ENCODE measurements at places on chromosomes 16 and 17.
A peak's percentile ranks its signal among the peaks of the same experiment; 100 is the strongest.

- no peak for DNase-seq
Measured at GRCh38 chr16:27189335-27189972, 13.9 kb upstream of the KDM8 start.

DNA sequence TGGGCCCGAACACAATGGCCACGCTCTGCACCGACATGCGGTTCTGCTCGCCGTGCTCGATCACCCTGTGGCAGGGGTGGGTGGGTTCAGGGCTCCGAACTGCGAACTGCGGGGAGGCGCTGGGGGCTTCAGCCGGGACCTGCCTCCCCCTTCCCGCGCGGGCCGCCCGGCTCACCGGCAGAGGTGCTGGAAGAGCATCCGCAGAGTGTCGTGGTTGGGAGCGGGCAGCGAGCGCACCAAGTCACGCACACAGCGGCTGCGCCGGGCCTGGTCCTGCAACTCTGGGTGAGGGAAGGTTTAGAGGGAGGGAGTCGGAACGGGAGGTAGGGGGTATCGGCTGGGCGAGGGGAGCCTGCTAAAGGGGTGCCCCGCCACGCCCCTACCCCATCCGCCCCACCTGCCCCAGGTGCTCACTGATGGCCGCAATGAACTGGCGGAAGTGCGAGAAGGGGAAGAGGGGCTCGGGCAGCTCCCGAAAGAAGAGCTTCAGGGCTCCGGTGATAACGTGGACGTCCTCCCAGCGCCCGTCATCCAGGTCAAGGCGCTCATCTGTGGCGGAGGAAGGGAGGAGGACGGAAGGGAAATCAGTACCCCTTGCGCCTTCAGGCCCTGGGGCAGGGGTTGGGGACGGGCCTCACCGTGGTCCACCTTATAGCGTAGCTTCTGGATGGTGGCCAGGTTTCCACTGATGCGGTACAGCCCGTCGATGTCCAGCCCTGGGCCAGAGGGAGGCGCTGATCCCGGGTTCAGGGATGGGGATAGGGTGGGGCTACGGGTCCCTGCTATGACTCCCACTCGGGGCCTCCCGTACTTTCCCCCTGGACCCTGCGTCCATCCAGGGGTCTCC, 36.9 kb downstream of the ARHGAP27 start:
- DNase-seq = no peak

GRCh38 chr17:45752246-45752645, 31.9 kb upstream of the CRHR1 start:
- DNase-seq = no peak

- DNase-seq = no peak
Measured at GRCh38 chr16:28597692-28598261, 927 bp upstream of the SULT1A2 start.

- no peak for DNase-seq
Measured at GRCh38 chr16:46839986-46840443, 9.0 kb upstream of the C16orf87 start.

GRCh38 chr17:18851201-18851600, 6.7 kb upstream of the PRPSAP2 start:
- DNase-seq = no peak

DNA sequence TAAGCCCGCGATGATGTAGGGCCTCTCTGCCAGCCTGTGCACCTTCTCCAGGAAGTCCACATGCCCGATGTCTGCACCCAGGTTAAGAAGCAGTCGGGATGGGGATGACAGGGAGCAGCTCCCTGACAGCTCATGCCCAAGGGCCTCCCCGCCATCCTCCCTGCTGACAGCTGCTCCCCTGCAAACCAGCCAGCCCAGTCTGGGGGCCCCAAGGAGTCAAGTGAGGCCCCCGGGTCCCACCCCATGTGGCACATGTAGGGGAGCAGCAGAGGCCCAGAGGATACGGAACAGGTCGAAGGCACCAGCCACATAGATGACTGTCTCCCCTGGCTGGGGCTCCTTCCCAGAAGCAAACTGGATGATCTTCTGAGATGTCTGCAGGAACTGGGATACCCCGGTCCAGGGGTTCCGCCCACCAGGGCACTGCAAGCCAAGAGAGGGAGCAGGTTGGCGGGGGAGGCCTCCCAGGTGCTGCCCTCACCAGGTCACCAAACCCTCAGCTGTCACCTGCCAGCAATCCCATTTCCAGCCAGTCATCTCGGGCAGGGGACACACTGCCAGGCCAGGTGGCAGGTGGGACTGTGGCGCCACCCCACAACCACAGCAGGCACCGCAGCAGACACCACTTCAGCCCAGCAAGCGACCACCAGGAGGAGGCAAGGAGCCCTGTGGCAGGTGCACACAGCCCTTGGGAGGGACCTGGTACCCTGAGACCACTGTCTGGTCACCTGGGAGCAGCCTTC, 4.6 kb downstream of the PCYT2 start:
- no peak for DNase-seq

DNA sequence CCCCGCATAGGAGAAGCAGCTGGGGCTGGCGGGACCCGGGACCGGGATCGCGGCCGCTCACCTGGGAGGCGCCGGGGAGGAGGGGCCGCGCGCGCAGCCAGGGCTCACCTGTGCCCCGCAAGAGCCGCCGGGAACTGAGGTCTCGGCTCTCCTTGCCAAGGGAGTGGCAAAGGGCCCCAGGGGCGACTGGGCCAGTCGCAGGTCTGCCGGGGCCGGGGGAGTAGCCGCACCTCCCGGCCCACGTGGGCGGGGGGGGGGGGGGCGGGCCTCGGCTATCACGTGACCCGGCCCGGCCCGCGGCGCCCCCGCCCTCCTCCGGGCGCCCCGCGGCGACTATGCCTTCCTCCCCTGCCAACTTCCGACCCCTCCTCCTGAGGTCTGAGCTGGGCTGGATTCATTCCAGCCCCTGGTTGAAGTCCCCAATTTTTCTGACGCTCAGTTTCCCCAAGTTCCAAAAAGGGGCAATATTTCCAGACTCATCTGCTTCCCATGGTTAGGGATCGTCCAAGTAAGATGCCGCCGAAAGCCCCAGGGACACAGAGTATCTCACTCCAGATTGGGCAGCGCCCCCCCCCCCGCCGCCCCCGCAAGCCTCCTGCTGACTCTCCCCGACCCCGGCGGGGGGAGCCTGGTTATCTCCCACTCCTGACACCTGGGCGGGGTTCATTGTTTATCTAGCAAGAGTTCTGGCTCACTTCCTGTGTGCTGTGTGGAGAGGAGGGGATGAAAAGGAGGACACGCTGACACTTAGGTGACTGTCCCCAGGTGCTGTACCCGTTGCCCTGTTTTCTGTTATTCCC, at the start of gene TMC6:
TSS of gene TMC6 (minus strand) at position 205 of the 800 bp plus-strand sequence. CDS start 1,923 bp downstream, outside the sequence.
- DNase-seq = no peak

DNA sequence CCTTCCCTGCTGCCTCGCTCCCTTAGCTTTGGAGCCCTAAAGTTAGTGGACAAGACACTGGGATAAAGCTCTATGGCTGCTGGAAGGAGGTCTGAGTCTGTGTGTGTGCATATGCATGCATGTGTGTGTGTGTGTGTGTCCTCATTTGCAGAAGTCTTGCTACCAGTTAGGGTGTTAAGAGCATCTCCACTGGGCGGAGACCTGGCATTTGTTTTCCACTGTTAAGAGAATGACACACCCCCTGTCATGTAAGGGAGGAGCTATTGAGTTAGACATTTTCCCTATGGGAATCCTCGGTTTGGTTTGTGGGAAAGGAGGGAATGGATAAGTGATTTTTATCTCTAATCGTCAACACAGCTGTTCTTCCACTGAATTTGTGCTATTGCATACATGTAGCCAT, 24.8 kb upstream of the ARHGAP23 start:
- peak; percentile 19 for DNase-seq

DNA sequence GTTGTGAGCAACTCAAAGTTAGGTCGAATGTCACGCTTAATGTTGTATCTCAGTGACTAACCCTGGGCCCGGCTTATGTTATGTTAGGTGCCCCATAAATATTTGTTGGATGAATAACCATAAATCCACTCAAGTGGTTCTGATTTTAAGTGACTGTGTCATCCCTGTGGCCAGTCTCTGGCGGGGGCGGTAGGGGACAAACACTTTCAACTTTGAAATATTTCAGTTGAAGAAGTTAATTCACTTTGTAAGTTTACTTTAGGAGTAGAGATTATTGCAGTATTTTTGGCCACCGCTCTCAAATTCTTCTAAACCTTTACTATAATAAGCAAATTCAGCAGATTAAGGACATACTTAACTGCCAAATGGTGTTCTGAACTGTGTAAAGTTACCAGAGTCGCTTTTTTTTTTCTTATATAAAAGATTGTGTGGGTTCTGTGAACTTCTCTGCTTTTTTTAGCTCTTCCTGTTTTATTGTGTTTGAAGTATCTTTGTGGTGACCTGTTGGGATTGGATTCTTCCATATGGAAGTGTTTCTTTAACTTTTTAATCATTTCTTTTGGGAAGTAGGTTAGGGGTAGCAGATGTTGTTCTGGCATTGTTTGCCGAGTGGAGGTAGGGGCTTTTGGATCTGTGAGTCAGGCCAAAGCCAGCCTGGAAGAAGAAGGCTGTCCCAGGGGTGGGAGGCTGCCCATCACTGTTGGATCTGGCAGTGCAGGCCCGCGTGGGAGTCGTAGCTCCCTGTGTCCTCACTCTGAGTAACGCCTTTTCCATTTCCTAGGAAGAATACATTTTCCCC, 61.4 kb upstream of the TBX2 start:
- peak; percentile 68 for DNase-seq

GRCh38 chr16:59274141-59274540, 540.0 kb upstream of the GOT2 start:
- DNase-seq = no peak

- no peak for DNase-seq
Measured at GRCh38 chr16:61083711-61084110, 952.5 kb downstream of the CDH8 start.

DNA sequence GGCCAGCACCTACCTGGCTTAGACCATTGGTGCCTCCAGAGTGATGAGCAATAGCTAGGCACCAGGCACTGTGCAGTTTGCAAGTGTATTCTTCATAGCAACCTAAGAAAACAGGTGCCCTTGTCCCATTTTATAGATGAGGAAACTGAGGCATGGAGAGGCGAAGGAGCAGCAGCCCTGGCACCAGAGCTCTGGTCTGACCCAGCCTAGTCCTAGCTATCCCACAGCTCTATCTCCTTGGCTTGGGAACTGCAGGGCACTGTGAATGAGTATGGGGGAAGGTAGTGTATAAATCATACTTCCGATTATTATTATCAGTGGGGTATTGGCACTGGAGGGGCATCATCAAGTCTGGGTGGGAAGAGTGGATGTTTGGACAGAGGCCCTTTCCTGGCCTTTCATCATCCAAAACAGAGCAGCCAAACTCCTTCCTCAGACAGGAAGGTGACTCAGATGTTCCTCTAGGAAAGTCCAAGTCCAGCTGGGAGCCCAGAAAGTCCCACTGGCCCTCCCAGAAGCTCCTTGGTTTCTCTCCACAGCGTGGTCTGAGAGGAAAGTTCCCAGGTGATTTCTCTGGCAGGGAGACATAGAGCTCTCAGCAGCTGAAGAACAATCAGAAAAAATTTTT, 32.0 kb upstream of the PLLP start:
- peak; percentile 66 for DNase-seq

DNA sequence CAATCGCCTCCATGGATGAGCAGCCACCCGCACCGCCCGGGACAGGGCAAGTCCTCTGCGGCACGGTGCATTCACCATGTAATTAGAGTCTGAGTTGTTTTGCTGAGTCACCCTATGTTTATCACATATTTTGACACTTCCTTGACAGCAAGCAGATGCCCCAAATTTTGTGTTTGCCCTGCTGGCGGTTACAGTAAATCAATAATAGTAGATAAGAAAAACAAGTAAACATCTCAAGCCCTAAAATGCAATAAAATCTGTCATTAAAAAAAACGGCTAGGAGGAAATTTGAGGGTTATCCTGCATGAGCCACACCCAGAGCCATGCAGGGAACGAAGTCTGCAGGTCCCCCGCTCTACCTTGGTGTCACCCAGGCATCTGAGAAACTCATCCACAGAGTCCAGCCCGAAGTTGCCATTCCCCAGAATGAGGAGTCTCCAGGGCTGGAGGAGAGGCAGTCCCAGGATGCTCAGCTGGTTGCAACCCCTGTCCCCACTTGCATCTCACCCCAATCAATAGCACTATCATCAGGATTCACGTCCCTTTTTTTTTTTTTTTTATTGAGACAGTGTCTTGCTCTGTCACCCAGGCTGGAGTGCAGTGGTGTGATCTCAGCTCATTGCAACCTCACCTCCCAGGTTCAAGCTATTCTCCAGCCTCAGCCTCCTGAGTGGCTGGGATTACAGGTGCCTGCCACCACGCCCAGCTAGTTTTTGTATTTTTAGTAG, 16.5 kb upstream of the ST6GALNAC1 start:
- no peak for DNase-seq

Data from skeletal muscle cell (primary cell).